ENCODE measurements at places on chromosomes 3 and 15.
A peak's percentile ranks its signal among the peaks of the same experiment; 100 is the strongest.

DNA sequence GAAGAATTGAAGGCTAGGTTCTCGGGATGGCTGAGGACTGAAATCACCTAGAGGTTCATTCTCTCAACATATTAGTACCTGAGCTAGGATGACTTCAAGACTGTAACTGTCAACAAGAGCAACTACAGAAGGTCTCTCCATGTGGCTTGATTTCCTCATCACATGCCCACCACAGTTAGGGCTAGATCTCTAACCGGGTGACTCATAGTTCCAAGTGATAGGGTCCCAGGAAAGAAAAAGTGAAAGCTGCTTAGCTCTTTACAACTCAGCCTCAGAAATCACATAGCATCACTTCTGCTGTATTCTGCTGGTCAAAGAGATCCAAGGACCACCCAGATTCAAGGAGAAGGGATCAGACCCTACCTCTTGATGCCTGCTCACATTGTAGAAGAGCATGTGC lies 165.4 kb upstream of the AGTR1 start:
- DNase-seq = no peak

DNA sequence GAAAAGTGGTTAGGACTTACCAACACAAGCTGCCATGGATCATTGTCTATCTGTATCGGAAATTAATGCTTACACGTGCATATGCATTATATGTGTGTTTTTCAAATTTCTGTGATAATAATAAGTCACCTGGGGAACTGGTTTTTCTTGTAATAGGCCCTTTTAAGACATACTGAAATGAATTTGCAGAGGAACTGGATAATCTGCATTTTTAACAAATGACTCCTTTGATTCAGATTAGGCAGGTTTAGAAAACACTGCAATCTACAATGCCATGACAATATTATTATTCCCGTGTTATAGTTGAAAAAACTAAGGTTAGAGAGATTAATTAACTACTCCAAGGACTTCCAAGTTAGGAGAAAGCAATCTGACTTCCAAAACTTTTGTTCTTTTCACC lies 23.4 kb downstream of the STRIT1 start:
- DNase-seq = no peak

DNA sequence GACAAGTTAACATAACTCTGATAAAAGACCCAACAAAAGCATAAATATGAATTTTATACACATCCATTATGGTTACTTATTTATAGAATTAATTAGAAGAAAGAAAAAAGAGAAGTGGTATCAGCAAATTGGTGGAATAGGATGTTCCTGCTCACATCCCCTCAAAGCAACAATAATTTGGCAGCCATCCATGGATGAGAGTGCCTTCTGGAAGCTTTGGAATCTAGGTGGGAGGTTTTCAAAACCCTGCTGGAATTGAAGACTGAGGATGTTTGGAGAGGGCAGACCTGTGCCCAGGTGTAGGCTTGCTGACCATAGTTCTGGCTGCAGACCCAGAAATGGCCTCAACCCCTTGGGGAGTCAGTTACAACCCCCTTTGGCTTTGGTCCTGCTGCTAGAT lies 91.2 kb downstream of the EDEM1 start:
- DNase-seq = no peak

DNA sequence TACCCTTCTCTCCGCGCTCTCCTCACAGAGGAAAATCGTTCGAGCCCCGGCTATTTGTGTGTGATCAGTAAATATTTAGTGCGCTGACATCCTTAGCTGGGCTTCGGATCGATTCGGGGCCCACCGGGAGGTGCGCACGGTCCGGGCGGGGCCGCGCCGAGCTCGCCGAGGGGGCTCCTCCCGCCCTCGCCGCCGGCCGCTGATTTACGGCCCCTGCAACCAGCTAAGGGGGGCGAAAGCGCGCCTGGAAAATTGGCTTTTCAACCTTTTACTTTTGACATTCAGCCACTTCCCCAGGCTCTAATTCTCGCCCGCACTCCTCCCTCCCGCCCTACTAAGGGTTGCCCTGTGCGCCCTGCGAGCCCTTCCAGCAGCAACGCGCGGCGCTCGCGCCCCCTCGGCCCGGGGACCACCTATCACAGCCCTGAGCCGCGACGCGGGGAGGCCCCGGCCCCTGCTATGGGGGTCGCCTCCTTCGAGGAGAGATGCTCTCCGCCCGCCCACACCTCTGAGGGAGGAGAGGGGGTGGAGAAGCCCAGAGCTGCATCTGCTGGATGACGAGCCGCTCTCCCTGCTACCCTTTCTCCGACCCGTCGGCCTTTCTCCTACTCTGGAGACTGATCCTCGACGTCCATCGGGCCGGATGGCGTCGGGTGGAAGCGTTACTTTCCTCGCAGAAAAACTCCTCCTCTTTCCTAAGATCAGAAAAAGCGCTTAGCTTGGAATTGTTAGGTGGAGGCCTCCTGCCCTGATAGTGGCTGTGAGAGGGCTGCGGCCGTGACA lies 7.8 kb upstream of the NR2F2 start:
- peak; percentile 68 for DNase-seq

DNA sequence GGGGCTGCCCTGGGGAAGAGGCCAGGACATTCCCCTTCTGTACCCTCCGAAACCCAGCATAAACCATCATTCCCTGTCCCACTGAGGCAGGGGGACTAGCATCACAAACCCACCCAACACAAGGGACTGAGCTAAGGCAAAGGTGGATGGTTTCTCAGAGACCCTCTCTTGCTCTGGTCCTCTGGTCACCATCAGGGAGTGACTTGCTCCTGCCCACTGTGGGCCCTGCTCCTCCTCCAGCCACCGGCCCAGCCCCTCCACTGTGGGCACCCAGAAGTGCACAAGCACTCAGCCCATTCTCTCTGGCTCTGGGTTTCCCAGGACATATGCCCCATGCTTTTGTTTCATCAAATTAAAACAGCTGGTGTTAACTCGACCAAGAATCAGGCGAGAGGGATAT lies 44.9 kb downstream of the PTH1R start:
- no peak for DNase-seq

DNA sequence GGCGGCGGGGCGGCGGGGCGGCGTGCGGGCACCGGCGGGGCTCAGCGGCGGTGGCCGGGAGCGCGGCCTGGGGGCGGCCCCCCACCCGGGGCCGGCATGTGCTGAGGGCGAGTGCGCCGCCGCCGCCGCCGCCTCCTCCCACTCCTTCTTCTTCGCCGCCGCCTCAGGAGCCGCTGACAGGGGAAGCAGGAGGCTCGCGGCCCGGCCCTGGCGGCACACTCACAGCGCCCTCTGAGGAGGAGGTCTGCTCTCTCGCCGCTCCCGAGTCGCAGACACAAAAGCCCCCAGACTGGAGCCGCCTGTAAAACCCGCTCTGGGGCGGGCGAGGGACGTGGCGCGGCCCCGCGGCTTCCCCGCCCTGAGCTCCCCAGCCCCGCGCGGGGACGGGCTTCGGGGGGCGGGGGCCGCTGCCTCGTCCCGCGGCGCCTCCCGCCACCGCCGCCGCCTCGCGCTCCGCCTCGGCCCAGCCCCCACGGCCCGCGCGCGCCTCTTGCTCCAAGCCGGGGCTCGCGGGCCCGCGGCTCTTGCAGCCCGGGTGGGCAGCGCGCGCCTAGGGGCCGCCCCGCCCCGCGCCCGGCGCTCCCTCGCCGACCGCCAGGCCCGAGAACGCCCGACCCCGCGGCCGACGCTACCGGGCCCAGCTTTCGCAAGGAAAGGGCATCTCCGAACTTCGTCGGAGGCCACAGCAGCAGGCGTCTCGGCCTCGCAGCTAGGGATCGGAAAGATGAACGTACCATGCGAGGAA lies at the start of gene PYGO1:
TSS of gene PYGO1 (minus strand) at position 276 of the 745 bp plus-strand sequence. CDS start 462 bp downstream, outside the sequence.
- peak; percentile 71 for DNase-seq

- no peak for DNase-seq
Measured at GRCh38 chr3:25911525-25912295, 121.8 kb downstream of the OXSM start.

DNA sequence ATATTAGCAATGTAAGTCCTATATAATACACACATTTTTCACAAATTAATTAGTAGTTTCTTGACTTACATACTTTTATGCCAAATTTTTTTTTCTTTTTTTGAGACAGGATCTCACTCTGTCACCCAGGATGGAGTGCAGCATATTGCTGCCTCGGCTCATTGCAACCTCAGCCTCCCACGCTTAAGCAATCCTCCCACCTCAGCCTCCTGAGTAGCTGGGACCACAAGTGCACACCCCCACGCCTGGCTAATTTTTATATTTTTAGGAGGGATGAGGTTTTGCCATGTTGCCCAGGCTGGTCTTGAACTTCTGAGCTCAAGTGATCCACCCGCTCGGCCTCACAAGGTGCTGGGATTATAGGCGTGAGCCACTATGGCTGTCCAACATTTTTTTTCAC lies 54.6 kb downstream of the RNF111 start:
- DNase-seq = no peak

DNA sequence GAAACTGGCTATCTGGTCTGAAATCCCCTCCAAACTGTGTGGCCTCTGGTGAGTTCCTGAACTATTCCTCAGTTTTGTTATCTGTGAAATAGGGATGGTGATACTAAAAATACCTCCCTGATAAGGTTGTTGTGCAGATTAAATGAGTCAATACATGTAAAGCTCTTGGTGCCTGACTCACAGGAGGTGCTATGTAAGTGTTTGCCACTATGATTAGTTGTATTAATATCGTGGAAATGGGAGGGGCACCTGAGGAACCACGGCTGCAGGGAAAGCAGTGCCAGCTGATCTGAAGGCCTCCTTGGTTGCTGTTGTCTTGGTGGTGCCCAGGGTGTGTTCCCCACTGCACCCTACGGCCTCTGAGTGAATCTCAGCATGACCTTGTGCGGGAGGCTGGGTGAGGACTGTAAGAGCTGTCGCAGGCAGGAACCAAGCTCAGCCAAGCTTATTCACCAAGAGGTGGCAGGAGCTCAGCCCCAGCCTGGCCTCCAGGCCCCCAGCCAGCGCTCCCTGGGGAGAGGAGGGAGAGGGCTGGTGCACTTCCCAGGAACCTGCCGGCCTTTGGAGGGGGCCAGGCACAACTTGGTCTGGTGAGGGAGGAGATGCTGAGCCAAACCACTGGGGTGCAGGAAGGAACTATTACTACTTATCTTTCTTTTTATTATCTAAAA lies 44.8 kb upstream of the CCDC174 start:
- no peak for DNase-seq

DNA sequence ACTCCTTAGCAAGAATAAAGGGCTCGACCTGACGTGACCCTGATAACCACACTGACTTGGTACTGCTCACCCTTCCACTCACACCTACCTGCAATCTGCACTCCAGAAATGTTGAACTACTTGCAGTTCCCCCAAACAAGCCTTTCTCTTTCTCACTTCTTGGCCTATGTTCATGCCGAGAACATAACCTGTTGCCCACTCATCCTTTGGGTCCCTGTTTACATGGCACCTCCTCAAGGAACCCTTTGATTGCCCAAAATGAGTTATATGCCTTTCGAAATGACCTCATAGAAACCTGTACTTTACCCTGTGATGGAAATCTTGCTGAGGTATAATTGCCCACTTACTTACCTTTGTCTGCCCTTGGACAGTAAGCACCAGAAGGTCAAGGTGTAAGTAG lies 96.2 kb downstream of the TMCO5A start:
- no peak for DNase-seq

GRCh38 chr15:98308117-98308516 lies 340.2 kb upstream of the IGF1R start:
- DNase-seq = no peak

- DNase-seq = no peak
Measured at GRCh38 chr3:196611761-196612483, 27.6 kb upstream of the NRROS start.

DNA sequence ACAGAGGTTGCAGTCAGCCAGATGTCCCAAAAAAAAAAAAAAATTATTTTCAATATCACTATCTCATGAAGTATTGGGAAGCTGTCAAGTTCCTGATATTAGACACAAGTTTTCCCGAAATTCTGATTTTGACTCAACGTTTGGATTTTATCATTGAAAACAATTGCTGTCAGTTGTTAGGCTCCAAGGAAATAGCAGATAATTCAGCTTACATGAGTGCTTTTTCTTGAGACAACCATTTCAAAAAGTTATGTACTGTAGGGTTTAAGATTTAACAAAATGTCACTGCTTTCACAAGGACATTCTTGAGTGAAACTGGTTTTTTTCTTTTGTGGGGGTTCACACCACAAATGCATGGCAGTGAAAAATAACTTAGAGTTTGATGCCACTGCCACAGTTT lies 9.3 kb upstream of the SETD5 start:
- no peak for DNase-seq

GRCh38 chr3:126364731-126365301 lies 7.6 kb upstream of the KLF15 start:
- no peak for DNase-seq

DNA sequence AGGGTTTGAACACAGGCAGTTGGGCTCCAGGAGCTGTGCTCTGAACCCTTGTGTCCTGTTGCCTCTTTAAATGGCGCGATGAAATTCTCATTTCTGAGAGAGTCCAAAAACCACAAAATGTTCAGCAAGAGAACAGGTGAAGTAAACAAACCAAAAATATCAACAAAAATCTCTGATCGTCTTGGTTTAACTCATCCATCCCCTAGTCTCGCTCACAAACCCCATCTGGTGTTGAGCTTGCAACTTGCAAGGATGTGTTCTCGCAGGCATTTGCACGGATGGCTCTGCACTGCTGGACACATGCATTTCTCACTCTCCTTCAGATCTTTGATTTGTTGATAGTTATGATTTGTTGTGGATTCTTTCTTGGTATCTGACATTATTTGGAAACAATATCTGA lies 31.1 kb downstream of the FAH start:
- DNase-seq = no peak

DNA sequence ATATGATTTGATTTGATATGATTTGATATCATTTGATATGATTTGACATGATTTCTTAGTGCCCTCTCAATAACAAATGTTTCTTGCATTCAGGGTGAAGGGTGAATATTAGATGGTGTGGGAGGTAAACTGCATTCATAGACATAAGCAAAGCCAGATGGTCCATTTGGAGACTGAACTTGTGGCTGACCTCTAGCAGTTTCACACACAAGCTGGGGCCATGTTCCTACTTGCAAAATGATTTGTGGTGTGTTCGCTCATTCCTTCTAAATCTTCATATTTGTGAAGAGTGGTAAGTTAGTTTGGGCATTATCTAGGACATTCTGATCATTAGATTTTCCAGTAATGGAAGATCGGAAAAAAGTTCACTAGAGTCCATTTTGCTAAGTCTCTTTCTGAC lies 40.5 kb upstream of the CCR4 start:
- no peak for DNase-seq

- no peak for DNase-seq
Measured at GRCh38 chr3:179309225-179310078, 13.4 kb upstream of the ZNF639 start.

DNA sequence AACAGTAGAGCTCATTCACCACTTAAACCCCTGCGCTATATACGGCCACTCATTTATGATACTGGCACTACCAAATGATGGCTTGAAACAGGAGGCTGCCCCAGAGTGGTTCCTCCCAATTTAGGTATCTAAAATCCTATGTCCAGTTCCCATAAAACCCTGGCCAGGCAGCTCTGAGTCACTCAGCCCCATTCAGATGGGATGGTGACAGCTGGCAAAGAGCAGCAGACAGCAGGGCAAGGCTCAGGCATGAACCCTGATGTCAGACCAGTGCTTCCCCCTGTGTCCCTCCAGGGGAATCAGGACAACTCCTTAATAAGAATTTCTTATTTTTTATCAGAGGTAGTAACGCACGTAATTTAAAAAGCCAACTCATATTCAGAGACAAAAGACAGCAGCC lies 77.2 kb upstream of the RNU6-1 start:
- no peak for DNase-seq
